ENCODE measurements at places on chromosomes 4 and X. TPM values are rescaled to one million over a fixed set of nuclear protein-coding genes. Genes with fewer than 3 reads are reported as not detected.

Gene ART3
- 3.6 TPM for total RNA-seq

Gene LRIT3
- total RNA-seq = 0.08 TPM

Gene CNGA1
- total RNA-seq = 4.0 TPM

Gene RIPPLY1
- not detected for total RNA-seq

Gene DGKK
- not detected for total RNA-seq

Gene GRID2
- total RNA-seq = not detected

Measured in left colon (tissue), 2 donors.